ENCODE measurements at places on chromosomes 1 and 21.
A peak's percentile ranks its signal among the peaks of the same experiment; 100 is the strongest.

- peak; percentile 10 for DNase-seq
Observed at GRCh38 chr1:14869187-14869586, 270.7 kb downstream of the KAZN start.

DNA sequence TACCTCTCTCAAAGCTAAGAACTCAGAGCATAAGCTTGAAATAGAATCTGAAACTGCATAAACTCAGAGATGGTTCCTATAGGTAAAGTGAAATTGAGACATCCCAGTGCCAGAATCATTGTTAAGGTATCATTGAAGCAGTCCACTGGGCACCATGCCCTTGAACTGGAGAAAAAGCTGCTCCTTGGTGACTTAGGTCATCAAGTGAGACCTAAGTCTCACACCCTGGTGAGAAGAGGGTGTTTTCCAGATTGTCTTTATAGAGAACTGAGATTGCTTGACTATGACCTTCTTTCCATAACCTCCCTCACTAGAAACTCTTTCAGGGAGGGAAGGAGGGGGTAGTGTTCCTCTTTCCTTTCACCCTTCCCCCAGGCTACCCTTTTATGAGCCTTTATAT, 9.4 kb upstream of the ATP6V1G3 start:
- DNase-seq = peak; percentile 51

DNA sequence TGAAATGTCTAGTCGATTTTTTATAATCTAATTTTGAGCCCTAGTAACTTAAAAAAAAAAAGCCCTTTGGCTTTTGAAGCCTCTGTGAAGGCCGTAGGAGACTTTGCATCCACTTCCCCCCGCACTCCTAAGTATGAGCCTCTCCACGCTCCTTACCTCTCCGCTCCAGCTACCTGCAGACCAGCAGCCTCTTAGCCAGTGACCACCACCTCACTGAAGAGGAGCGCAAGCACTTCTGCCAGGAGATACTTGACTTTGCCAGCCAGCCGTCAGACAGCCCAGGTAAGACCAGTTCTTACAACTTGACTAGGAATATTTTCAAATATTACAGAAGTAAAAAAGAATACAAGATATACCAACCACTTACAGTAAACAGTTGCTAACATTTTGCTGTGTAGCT, 27.4 kb upstream of the PWP2 start:
- no peak for DNase-seq

- DNase-seq = peak; percentile 59
Observed at GRCh38 chr1:10152709-10153284, 57.6 kb upstream of the KIF1B start.
